Panc1 (cell line): ENCODE measurements at places on chromosomes 13 and 19. TPM values are rescaled to one million over a fixed set of nuclear protein-coding genes. Genes with fewer than 3 reads are reported as not detected.

CHST8 gene
- total RNA-seq: 0.28 TPM

GRCh38 chr13:98493042-98493712 lies 83.7 kb downstream of the STK24 start:
- no peak for DNase-seq

C19orf47 gene
- 29.0 TPM for total RNA-seq

GRCh38 chr13:20840568-20840967 lies 62.0 kb downstream of the XPO4 start:
- DNase-seq: no peak

DNA sequence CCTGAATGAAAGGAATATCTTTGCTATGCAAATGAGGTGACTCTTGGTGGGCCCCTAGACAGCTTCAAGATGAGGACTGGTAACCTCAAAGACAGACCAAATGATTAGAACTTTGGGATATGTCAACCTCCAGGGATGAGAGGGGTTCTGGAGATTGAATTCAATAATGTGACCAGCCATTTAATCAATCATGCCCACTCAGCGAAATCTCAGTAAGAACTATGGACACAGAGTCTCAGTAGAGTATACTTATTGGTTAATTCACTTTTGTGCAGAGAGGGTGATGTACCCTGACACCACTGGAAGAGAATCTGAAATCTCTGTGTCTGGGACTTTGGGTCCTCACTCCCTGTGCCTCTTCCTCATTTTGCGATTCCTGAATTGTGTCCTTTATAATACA lies 662.8 kb downstream of the OLFM4 start:
- no peak for DNase-seq

DNA sequence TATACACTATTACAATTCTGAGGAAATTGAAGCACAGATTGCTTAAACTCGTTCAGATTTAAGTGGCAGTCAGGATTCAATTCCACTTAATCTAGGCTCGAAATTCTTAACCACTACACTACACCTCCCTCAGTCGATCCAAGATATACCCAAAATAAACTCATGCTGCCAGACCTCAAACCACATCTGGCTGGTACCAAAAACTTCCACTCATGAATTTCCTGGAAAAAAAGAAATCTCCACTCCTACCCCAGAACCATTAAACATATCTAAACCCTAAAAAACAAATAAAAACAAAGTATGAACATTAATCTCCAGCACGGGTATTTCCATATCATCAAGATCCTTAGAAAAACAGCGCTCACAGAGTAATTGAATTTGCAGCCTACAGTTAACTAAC lies 1.1 kb downstream of the ZFP30 start:
- peak; percentile 12 for DNase-seq

GRCh38 chr13:78632996-78633395 lies 26.0 kb downstream of the OBI1 start:
- DNase-seq: no peak

DNA sequence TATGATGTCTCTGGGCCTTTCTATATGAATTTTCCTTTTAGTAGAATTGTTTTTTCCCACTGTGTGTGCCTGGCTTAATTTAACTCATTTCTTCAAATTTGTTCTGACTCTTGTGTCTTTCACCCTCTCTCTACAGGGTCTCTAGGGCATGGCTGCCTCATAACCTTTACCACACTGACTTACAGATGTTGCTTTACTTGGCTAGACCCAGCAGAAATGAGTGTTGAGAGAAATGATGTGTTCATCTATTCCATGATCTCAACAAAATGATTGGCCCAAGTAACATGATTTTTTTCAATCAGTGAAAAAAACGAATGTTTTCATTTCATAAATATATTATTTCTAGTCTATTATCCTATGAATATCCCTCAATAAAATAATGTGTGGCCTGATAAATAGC lies 195.0 kb downstream of the GPC5 start:
- DNase-seq: no peak

SLC25A41 gene
- total RNA-seq: 0.21 TPM

- no peak for DNase-seq
These were observed 145.3 kb downstream of the PAN3 start for GRCh38 chr13:28283600-28283999.

ZNF222 gene
- 3.1 TPM for total RNA-seq

GRCh38 chr19:39502640-39503417 lies 4.1 kb downstream of the DLL3 start:
- peak; percentile 93 for DNase-seq

DNA sequence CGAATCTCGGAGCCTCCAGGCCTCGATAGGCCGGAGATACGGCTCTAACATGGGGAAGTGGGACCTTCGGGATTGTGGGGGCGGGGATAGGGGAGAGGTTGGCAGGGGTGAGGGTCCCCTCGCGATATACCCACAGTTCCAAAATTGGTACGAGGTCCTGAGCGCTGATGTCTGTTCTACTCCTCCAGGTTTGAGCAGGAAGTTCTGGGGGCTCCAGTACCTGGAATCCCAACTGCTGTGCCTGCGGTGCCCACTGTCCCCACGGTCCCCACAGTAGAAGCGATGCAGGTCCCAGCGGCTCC lies 447 bp downstream of the RBM42 start:
- DNase-seq: no peak

FCER2 gene
- total RNA-seq: 0.15 TPM

GRCh38 chr19:10855879-10856522 lies 7.8 kb downstream of the C19orf38 start:
- no peak for DNase-seq

RUBCNL gene
- not detected for total RNA-seq

DNA sequence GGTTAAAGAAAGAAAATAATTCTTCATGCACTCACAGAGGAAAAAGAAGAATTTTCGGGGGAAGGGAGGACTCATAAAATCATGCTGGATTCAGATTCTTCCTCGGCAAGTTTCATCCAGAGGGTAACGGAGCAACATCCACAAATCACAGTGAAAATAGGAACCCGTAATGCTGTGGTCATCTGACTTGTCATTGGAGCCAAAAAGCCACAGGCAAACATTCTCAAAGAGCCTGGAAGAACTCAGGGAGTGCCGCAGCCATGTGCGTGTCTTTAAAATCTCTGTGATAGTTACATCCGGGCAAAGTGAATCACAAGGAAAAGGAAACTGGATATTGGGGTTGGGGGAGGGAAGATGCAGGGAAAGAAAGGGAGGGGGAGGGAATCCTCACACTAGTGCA lies 33.0 kb upstream of the VSTM2B start:
- DNase-seq: no peak

CCNA1 gene
- not detected for total RNA-seq

GRCh38 chr13:101346161-101346560 lies 70.1 kb downstream of the NALCN start:
- no peak for DNase-seq

DNA sequence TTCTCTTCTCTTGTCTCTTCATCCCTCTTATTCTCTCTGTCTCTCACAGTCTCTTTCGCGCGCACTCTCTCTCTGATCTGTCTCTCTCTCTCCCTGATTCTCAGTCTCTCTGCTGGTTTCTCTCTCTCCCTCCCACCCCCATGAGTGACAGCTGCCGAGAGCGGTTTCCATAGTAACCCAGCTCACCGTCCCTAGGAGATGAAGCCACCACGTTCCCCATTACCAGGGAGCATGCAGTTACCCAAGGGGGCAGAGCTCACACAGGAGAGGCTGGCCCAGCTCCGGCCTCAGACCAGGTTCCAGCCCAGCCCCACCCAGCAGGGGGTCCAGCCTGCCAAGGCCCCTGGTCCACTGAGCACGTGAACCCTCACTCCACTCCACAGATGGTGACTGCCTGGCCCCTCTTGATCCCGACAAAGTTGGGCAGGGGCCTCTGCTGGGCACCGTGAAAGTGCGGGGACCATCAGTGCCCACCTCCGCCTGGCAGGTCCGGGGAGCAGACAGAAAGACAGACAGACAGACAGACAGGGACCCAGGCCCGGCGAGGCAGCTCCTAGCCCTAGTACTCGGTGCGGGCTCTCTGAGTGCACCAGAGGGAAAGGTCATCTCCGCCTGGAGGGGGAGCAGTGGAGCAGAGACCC lies 50.6 kb downstream of the CELF5 start:
- DNase-seq: no peak

FAM174C gene
- total RNA-seq: 133 TPM

- DNase-seq: no peak
These were observed 180.0 kb downstream of the LHFPL6 start for GRCh38 chr13:39422845-39423565.

SCAF1 gene
- 77.4 TPM for total RNA-seq

ZIC5 gene
- 5.2 TPM for total RNA-seq

DNA sequence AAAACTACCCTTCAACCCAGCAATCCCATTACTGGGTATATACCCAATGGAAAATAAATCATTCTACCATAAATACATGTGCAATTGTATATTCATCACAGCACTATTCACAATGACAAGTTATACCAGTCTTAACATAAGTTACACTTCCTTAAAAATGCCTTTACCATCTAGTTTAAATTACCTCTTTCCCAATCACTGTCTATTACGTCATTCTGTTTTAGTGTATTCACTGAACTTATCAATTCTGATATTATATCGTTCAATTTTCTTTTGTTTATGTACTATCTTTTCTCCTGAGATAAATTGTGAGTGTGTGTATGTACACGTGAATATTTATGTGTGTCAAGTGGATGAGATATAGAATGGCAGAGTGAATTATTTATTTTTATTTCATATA lies 1416.8 kb downstream of the OLFM4 start:
- DNase-seq: no peak

KLK8 gene
- not detected for total RNA-seq

DNA sequence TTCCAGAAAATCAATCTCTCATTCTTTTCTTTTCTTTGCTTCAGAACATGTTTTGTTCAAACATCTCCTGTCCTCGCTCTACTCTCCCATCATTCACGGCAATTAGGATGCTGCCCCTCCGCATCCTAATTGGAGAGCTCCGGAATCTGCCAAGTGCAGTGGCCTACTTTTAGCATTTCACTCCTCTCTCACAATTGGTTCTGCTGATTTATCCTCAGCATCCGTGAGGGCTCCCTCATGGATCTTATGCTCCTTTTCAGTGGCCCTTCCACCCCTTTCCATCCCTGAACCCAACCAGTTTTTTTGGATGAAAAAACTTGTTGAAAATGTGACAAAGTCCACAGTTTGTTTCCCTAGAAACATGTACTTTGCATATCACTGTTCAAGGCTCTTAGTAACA lies 22.4 kb downstream of the AMER2 start:
- no peak for DNase-seq

SPIB gene
- total RNA-seq: not detected

DNA sequence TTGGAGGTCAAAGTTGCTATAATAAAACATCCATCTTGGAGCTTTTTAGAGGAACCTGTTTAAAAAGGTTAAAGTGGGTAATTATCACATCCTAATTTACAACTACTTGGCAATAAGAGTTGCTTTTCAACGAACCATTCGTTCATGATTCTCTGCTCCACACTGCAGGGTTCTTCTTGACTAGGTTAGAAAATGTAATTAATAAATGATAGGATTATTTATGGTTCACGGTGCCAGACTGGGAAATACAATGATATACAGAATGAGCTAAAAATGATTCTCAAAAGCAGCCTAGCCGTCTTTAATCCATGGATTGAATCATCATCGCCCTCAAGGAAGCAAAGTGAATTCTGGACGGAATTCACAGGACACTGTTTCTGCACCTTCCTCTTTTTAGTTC lies 291.2 kb downstream of the TEX29 start:
- DNase-seq: no peak
